ENCODE measurements at places on chromosomes 16 and 17. TPM values are rescaled to one million over a fixed set of nuclear protein-coding genes. Genes with fewer than 3 reads are reported as not detected.

DNA sequence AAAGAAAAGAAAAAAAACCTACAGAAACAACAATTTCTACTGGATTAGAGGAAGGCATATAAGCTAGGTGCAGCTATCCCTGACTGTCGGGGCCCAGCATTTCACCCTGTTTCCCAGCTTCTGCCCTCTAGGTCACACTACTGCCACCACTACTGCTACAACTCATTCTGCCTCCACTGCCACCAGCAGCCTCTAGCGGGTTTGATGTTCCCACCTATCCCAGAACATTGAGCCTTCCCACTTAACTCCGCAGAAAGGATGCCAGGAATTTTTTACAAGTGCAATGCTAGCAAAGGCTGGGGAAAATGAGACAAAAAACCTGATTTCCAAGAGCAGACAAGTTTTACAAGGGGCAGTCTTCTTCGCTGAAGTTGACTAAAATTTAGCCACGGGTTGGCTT, 10.4 kb downstream of the ADCY9 start:
- no peak overlapping the region for H3K27ac ChIP-seq
- no peaks in the 10 kb centered on the region for H3K27me3 ChIP-seq
- no peak for DNase-seq
- H3K4me3 ChIP-seq, result no peak overlapping the region

- no peak for DNase-seq
- H3K36me3 ChIP-seq, result peaks cover 13% of the 10 kb centered on the region
- H3K4me3 ChIP-seq, result no peak overlapping the region
Measured at GRCh38 chr17:1041746-1042145, 44.8 kb downstream of the TIMM22 start.

- peaks cover 24% of the 10 kb centered on the region for H3K4me1 ChIP-seq
- H3K27ac ChIP-seq, result peak overlapping the region; percentile 14
- H3K4me3 ChIP-seq, result no peak overlapping the region
- no peaks in the 10 kb centered on the region for H3K27me3 ChIP-seq
- H3K36me3 ChIP-seq, result peaks cover 4% of the 10 kb centered on the region
Measured at GRCh38 chr17:63279498-63280230, 166.4 kb downstream of the CYB561 start.

DNA sequence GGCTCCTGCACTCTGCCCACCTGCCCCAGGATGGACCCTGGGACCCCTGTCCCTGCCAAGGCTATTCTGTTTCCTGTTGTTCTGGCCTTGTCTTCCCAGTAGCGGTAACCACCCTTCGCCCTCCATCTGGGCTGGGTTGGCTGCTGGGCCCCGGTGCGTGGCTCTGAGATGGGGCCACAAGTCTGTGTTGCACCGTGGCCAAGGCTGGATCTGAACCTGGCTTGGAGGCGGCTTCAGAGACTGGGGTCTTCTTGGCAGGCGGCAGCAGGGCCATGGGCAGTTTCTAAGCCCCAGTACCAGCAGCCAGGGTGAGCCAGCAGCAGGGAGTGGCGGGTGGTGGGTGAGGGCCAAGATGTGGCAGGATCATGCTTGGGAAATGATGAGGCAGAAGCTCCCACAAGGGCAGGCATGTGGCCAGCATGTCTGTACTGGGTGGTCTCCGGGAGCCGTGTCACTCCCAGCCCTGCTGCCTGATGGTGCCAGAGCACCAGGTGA, 12.6 kb downstream of the MAP2K3 start:
- DNase-seq, result no peak
- no peak overlapping the region for H3K4me3 ChIP-seq
- peaks cover 17% of the 10 kb centered on the region for H3K4me1 ChIP-seq
- peaks cover 34% of the 10 kb centered on the region for H3K36me3 ChIP-seq

DNA sequence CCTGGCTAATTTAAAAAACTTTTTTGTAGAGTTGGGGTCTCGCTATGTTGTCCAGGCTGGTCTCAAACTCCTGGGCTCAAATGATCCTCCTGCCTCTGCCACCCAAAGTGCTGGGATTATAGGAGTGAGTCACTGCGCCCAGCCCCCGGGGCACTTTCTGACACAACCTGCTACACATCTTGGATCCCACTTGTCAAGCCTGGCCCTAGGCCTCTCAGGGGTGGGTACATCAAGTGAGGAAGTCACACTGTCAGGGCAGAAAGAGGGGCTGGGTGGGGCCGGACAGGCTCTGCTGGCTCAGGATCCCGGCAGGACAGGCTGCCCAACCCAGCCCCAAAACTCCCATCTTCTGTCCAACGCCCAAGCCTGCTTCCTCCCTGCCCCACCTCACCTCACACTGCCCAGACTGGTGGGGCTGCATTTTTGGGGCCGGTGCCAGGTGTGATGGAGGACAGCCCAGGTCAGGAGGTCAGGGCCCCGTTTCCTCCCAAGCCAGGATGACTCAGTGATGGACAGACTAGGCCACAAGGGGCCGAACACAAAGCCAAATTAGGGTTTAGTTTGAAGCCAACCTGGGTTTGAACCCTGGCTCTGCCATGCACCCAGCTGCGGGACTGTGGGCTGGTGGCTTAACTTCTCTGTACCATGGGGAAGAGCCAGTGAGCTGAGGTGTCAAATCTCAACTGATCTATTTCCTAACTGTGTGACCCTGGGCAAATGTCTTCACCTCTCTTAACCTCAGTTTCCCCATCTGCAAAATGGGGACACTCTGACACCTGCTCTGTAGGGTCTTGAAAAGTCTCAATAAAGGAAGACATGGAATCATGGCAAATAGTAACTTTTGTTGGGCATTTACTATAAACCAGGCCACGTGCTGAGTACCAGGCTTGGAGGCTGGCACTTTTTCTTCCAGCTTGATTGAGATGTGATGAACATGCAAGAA, 8.9 kb upstream of the PPL start:
- no peaks in the 10 kb centered on the region for H3K4me1 ChIP-seq
- H3K27me3 ChIP-seq, result peaks cover 7% of the 10 kb centered on the region
- no peaks in the 10 kb centered on the region for H3K36me3 ChIP-seq
- H3K27ac ChIP-seq, result no peak overlapping the region

DNA sequence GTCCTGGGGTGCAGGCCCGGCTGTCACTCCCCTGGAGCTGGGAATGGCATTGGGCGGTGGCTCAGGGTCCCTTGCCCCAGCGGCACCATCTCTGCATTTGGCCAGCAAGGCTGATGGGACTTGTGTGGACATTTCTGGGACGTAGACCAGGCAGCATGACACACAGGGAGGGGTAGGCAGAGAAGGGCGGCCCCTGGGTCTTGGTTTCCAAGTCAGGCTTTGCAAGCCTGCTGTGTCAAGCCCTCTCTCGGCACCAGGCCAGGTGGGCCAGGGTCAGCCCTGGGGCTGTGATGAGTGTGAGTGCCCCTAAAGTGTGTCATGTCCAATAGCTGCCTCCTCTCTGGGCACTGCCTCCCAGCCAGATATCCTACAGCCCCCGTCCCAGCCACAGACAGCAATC, 335.2 kb downstream of the SEC14L1 start:
- peak overlapping the region; percentile 13 for H3K27ac ChIP-seq
- H3K4me3 ChIP-seq, result no peak overlapping the region
- peaks cover 25% of the 10 kb centered on the region for H3K36me3 ChIP-seq
- DNase-seq, result no peak
- no peaks in the 10 kb centered on the region for H3K27me3 ChIP-seq

DNA sequence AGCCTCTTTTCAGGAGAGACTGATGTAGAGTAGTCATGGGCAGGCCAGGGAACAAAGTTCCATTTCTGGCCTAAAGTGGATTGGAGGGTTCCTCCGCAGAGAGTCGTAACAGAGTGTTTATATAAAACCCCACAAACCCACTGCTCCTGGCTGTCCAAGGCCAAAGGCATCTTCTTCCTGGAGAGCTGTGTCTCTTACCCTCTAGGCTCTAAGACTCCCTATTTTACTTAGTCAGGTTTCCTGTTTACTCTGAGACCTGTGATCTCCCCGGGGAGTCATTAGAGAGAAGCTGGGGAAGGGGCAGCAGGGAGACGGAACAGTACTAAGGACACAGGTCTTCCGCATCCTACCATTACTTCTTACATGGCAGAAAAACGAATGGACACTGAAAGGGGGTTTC, 69.5 kb downstream of the HIC1 start:
- DNase-seq, result no peak
- no peak overlapping the region for H3K4me3 ChIP-seq
- no peaks in the 10 kb centered on the region for H3K27me3 ChIP-seq
- no peak overlapping the region for H3K27ac ChIP-seq
- peaks cover 15% of the 10 kb centered on the region for H3K4me1 ChIP-seq
- peaks cover 3% of the 10 kb centered on the region for H3K36me3 ChIP-seq

DNA sequence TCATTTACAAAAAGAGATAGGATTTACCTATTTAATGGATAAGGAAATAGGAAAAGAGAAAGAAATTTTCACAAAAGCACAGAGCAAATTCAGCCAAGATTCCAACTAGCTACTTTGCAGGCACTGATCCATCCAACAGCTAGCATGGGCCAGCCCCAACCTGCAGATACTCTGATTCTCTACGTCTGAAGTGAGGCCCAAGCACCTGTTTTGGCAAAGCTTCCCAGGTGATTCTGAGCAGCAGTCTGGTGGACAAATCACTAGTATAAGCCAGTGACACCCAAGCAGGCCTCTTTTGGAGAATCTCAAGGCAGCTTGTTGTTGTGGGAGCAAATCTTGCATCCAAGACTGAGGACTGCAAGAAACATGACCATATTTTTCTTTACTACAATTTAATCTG, 20.9 kb upstream of the CALB2 start:
- H3K4me3 ChIP-seq, result no peak overlapping the region
- DNase-seq, result no peak
- no peaks in the 10 kb centered on the region for H3K36me3 ChIP-seq
- no peaks in the 10 kb centered on the region for H3K4me1 ChIP-seq
- peaks cover 13% of the 10 kb centered on the region for H3K27me3 ChIP-seq

- peak overlapping the region; percentile 86 for H3K27ac ChIP-seq
- H3K36me3 ChIP-seq, result peaks cover 10% of the 10 kb centered on the region
- DNase-seq, result peak; percentile 27
- peaks cover 44% of the 10 kb centered on the region for H3K4me1 ChIP-seq
Measured at GRCh38 chr16:67052399-67052798, 23.4 kb downstream of the CBFB start.

GRCh38 chr16:19851476-19851875, 33.2 kb downstream of the GPRC5B start:
- no peaks in the 10 kb centered on the region for H3K27me3 ChIP-seq
- H3K27ac ChIP-seq, result no peak overlapping the region
- no peaks in the 10 kb centered on the region for H3K36me3 ChIP-seq

DNA sequence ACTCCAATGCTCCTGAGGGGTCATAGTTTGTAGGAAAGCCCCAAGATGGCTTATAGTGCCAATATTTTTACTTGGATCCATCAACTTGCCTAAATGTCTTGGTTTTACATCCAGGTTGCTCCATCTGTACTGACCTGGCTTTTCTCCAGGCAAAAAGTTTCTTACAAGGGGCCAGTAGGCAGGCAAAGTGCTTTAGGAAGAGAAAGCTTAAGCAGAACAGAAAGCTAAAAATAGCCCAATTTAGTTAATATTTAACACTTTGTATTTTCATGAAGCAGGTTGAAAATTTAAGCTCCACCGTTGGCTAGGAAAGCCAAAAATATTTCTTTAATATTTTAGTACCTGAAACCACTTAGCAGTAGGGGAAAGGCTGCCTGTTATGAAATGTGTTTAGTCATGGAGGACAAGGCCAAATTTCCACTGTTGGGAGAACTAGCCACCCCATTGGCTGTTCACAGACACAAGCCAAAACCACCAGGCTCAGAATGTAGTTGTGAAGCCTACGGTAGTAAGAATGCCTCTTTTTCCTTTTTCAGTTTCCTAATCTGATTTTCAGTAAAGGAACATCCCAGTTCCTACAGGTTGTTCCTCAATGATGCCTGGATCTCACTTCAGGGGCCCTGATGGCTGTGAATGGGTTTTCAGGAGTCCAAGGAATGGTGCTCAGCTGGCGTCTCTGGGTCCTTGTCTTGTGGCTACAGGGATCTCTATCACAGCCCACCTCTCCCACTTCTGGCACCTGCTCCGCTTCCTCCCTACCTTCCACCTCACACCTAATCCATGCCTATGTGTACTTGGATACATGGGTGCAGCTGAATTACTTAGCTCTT, 324.8 kb downstream of the PMP22 start:
- H3K36me3 ChIP-seq, result no peaks in the 10 kb centered on the region
- DNase-seq, result no peak
- H3K27ac ChIP-seq, result no peak overlapping the region

GRCh38 chr16:22786284-22786683, 27.7 kb upstream of the HS3ST2 start:
- H3K27ac ChIP-seq, result no peak overlapping the region
- H3K4me1 ChIP-seq, result no peaks in the 10 kb centered on the region
- no peaks in the 10 kb centered on the region for H3K36me3 ChIP-seq
- no peak for DNase-seq
- peaks cover 6% of the 10 kb centered on the region for H3K27me3 ChIP-seq

- peaks cover 15% of the 10 kb centered on the region for H3K36me3 ChIP-seq
- H3K27ac ChIP-seq, result no peak overlapping the region
- no peaks in the 10 kb centered on the region for H3K4me1 ChIP-seq
- no peak overlapping the region for H3K4me3 ChIP-seq
Measured at GRCh38 chr17:42472709-42473521, 14.2 kb downstream of the ATP6V0A1 start.

DNA sequence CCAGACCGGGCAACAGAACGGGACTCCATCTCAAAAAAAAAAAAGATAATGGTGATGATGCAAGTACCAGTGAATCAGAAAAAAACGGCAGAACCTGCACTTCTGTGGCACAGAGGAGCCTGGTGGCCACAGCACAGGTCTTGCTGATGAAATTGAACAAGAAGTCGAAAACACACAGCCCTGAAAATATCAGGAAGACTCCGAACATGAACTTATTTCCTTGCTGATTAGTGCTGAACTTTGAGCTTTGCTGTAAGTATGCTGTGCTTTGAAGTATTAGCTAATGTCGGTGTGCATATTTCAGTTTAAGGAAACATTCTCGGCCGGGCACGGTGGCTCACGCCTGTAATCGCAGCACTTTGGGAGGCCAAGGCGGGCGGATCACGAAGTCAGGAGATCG, 10.9 kb upstream of the MYO15B start:
- no peak for DNase-seq
- H3K4me1 ChIP-seq, result peaks cover 7% of the 10 kb centered on the region
- peaks cover 3% of the 10 kb centered on the region for H3K27me3 ChIP-seq
- H3K4me3 ChIP-seq, result no peak overlapping the region

DNA sequence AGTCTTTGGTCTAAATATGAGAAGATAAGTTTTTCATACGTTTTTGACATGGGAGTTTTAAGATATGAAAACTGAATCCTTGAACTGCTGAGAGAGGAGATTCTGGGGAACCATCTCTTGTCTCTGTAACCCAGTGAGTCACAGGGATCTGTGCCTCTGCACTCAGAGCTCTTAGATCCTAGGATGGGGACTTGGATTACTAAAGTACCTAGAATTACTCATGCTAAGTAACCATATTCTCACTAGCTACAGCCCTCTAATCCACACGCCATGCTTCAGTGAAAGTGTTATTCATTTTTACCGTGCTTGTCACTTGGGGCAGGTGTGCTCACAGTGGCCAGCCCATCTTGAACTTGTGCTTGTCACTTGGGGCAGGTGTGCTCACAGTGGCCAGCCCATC, 2.0 kb downstream of the MRM3 start:
- peak overlapping the region; percentile 97 for H3K4me3 ChIP-seq
- peak overlapping the region; percentile 40 for H3K27ac ChIP-seq
- H3K36me3 ChIP-seq, result peaks cover 17% of the 10 kb centered on the region

NXPH3 gene
- 0.10 TPM for total RNA-seq

PPP1R27 gene
- total RNA-seq, result not detected

SLC22A31 gene
- 0.45 TPM for total RNA-seq

SOST gene
- not detected for total RNA-seq

LRRC46 gene
- 0.59 TPM for total RNA-seq

PRSS53 gene
- 5.3 TPM for total RNA-seq

CLEC3A gene
- total RNA-seq, result not detected

TERB1 gene
- not detected for total RNA-seq

TP53TG3D gene
- total RNA-seq, result not detected

SMG6 gene
- 17.2 TPM for total RNA-seq

ZDHHC1 gene
- 0.68 TPM for total RNA-seq

OR4D1 gene
- 0.27 TPM for total RNA-seq

SLC43A2 gene
- total RNA-seq, result 2.2 TPM

PMP22 gene
- total RNA-seq, result not detected
